DMS153 (cell line): ENCODE measurements at places on chromosomes 4 and X.

GRCh38 chrX:124435616-124436015, 89.3 kb downstream of the SH2D1A start:
- DNase-seq = peak; percentile 87

GRCh38 chr4:100838286-100838685, 320.5 kb upstream of the EMCN start:
- peak; percentile 24 for DNase-seq

GRCh38 chr4:52507774-52508173, 151.3 kb downstream of the USP46 start:
- no peak for DNase-seq

DNA sequence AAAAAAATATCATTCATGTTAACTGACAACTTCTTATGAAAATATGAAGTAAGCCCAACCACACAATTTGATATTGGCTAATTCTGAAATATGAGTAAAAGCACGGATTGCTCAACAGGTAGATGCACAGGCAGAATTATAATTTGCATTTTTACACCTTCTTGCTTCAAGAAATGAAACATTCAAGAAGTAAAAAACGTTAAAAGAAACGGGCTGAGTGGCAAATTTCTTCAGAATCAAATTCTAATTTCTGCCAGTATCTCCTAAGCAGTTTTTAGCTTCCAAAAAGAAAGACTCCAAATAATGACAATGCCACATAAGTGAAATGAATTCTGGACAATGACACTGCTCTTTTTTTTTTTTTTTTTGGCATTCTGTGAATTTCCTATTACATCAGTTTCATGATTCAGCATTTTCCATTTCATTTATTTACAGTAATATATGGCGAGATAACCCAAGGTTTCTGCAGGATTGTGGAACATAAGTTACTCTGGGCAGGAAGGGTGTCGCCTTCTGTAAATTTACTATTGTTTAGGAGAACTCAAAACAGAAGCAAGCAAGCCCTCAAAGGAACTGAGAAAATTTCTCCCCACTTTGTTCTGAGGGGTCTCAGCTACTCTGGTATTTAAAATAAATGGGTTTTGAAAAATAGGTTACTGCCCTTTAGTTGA, 1.4 kb downstream of the SEL1L3 start:
- no peak for DNase-seq

- no peak for DNase-seq
Observed at GRCh38 chr4:24930151-24930550, 17.3 kb upstream of the CCDC149 start.

GRCh38 chr4:146121757-146122156, 53.8 kb upstream of the LSM6 start:
- DNase-seq = no peak

DNA sequence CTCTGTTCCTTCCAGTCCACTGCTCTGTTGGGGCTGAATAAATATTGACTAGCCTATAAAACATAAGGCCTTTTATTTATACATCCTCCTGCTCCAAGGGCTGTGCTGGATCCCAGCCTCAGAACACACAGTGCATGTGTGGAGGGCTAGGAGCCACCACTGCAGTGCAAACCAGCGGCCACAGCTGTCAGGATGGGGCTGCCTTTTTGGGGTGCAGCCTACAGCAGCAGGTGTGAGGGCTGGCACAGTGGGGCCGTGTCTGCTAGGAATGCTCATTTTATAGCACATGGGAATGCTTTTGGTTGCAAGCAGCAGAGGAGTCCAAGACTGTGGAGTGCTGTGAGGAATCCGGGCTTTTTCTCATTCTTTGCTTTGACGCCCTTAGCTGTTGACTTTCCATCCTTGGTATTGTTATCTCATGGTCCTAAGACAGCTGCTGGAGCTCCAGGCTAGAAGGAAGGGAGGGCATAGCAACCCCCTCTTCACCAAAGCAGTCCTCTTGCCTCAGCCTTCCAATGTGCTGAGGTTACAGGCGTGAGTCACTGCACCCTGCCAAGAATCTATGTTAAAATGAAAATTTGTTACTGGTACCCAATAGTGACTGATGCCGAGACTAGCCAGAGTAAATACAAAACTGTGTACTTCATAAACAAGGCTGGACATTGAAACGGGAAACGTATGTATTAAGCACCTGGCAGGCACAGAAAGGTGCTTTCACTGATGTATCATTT, 334.3 kb upstream of the GATB start:
- DNase-seq = peak; percentile 90

DNA sequence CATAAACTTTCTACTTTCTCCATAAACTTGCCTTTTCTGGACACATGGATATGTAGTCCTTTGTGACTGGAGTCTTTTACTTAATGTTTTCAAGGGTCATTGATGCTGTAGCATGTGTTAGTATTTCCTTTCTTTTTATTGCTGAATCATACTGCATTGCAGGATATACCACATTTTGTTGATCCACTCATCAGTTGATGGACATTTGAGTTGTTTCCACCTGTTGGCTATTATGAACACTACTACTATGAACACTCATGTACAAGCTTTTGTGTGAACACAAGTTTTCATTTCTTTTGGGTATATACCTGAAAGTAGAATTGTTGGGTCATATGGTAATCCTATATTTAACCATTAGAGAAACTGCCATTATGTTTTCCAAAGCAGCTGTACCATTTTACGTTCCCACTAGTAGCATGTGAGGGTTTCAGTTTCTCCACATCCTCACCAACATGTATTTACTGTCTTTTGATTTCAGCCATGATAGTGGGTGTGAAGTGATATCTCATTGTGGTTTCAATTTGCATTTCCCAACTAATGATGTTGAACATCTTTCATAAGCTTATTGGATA, 26.3 kb upstream of the GPM6B start:
- DNase-seq = no peak

GRCh38 chr4:131091896-131092295, 1995.9 kb downstream of the C4orf33 start:
- DNase-seq = peak; percentile 52

GRCh38 chr4:86496094-86497080, 97.7 kb upstream of the PTPN13 start:
- no peak for DNase-seq

- DNase-seq = no peak
Observed at GRCh38 chr4:7782783-7783182, 156.9 kb downstream of the AFAP1 start.

- DNase-seq = peak; percentile 24
Observed at GRCh38 chr4:179292468-179292867, 1850.2 kb upstream of the AGA start.

GRCh38 chr4:53037892-53038291, 175.8 kb downstream of the RASL11B start:
- DNase-seq = no peak

DNA sequence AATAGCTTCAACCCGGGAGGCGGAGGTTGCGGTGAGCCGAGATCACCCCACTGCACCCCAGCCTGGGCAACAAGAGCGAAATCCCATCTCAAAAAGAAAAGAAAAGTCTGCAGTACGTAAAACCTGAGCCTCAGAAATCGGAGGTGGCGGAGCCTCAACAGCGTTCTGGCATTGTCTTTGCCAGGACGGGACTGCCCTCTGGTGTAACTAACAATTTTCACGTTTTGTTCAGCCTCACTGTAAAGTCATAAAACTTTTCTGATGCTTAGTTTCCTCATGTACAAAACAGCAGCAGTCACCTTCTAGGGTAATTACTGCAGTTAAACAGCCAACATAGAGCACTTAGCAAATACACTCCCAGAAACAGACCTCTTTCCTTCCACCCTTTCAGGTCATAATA, 121.7 kb downstream of the RBM47 start:
- DNase-seq = no peak

GRCh38 chr4:77586951-77587383, 18.7 kb upstream of the CXCL13 start:
- DNase-seq = no peak

DNA sequence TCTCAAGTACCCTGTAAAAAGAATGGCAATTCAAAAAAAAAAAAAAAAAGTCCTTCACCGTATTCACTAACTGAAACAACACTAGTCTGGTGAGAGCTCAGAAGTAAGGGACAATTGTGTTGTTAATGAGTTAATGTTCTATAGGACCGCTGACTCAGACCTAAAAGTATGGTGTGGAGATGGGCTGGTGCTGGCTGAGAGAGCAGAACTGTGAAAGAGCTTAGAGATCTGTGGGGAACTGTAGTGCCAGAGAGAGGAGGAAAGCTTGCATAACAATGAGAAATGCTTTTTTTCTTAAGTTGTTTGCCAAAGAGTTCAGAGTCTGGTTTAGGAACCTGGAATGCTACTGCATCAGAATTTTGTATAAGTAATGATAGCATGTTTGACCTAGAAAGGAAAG, 65.1 kb downstream of the LHFPL1 start:
- DNase-seq = no peak

DNA sequence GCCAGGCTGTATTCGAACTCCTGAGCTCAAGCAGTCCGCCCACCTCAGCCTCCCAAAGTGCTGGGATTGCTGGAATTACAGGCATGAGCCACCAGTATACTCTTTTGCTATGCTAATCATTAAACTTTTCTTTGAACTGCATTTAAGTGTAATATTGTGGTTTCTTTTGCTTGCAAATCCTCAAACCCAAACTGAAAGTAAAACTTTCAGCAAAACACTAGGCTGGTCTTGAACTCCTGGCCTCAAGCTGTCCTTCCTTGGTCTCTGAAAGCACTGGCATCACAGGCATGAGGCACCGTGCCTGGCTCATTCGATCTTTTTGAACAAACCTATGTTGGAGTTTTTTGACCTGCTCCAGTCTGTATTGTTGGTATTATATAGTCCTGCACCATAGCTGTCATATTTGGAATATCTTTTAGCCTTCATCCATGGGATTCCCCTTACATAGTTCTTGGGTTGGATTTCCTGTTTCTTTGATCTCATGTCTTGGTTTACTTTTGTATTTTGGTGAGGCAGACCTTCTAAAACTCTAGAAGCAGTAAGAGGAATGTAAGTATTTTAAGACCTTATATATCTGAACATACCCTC, 34.1 kb downstream of the MOB1B start:
- no peak for DNase-seq

GRCh38 chr4:16239086-16239485, 12.8 kb upstream of the TAPT1 start:
- no peak for DNase-seq
